ENCODE measurements at places on chromosomes 7 and 10.

DNA sequence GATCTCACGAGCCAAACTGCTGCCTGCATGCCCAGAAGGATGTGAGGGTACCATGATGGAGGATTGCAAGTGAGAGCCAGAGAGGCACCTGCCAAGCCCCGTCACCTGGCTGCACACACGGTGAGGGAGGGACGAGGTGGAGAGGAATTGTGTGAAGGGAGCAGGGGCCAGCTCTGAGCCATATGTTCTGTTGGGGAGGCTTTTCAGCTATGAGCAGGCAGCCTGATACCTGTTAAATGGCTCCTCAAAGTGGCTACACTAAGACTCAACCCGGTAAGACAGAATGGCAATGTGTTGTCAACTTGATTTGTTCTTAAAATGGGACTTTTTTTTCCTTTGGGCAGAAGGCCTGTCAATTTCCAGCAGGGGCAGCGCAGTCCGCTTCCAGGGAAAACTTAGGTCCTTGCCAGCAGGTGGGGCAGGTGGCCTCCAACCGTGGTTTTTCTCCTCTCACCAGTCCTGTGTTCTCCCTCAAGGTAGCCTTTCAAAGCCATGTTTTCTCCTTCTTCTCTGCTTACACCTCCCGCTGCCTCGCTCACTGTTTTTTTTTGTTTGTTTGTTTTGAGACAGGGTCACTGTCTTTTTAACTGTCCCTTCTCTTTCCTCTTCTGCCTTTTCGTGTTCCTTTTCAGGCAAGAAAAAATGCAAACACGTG, 57.7 kb upstream of the ZNRF2 start:
- no peak for DNase-seq

DNA sequence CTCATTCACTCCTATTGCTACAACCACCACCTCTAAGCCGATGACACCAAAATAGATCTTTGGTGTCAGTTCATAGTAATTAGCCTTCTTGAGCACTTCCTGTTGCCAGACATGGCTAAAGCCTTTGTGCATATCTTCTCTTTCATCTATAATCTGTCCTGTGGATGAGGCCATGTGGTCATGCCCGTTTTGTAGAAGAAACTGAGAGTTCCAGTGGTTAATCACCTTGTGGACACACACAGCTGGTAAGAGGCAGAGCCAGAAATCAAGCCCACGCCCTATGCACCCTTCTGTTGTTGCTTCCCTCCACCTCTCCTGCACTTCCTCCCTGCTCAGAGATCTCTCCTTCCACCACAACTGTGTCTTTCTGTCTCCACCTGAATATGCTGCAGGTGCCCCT, 285.1 kb upstream of the PFKP start:
- DNase-seq = no peak

DNA sequence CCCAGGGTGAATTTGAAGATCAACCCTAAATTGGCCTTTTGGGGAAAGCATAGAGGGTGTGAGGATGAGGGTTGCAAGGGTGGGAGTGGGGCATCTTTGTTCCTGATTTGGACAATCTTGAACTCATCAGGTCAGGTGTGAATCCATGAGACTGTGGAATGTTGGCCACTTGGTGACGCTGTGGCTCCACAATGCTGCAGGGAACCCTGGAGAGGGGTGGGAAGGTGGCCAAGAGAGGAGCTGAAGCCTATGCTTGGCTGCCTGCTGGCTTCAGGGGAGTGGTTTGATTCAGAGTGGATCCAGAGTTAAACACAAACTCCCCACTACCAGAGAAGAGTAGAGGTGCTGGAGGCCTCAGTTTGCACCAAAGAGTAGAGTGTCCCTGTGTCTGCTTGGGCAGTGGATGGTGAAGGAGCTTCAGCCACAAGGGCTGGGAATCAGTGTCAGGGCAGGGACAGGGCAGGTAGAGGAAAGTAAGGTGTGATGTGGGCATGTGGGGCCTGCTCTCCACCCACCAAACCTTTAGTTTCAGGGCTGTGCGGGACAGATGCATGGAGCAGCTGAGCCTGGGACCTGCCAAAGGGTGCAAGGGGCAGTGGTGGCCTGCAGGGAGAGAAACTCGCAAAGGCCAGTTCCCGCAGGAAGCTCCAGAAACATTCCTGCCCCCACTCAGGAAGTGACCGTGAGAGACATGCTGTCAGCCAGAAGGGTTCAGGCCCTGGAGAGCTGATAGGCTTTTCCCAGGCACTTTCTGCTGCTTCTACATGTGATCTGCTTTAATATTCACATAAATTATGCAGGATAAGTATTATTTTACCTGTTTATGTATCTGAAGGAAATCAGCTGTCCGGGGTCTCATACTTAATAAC, 81.0 kb upstream of the PRSS58 start:
- DNase-seq = peak; percentile 31

DNA sequence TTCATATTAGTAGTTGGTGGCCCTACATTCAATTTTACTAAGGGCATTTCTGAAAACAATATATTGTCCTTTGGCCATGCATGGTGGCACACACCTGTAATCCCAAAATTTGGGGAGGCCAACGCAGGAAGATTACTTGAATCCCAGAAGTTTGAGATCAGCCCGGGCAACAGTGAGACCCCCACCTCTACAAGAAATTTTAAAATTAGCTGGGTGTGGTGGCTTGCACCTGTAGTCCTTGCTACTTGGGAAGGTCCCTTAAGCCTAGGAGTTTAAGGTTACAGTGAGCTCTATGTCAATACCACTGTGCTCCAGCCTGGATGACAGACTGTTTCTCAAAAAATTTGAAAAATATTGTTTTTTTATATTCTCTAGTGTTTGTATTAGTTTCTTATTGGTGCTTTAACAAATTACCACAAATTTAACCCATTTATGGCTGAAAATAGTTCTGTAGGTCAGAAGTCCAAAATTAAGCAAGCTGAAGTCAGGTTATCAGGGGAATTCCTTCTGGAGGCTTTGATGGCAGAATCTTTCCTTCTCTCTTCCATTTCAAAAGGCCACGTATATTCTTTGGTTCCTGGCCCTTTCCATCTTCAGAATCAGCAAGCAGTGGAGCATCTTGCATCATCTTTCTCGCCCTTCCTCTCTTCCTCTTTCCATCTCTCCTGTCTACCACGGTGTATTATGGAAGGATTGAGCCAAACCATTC, 12.4 kb downstream of the CBX3 start:
- DNase-seq = no peak

GRCh38 chr10:98825741-98826140, 379.0 kb upstream of the HPS1 start:
- no peak for DNase-seq

DNA sequence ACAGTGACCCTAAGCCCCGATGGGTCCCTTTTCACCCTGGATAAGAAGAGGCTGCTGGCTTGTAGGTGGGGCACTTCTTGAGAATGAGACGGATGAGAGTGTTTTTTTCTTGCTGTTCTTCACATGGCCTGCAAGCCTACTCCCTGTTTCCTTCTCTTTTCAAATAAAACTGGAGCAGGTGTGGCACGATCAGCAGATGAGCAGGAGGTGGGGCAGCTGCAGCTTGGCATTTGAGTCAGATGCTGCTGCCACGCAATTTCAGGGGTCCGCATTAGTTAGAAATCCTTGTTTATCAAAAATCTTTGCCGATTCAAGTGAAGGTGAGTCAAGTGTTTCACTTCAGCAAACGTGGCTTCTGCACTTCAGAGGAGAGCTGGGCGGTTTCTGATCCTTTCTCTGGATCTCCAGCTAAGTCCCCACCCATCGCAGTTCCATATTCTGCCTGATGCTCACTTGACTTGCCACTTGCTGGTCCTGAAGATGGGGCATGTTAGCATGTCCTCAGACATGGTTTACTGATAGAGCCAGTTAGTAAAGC, 20.8 kb downstream of the WDFY4 start:
- DNase-seq = no peak

DNA sequence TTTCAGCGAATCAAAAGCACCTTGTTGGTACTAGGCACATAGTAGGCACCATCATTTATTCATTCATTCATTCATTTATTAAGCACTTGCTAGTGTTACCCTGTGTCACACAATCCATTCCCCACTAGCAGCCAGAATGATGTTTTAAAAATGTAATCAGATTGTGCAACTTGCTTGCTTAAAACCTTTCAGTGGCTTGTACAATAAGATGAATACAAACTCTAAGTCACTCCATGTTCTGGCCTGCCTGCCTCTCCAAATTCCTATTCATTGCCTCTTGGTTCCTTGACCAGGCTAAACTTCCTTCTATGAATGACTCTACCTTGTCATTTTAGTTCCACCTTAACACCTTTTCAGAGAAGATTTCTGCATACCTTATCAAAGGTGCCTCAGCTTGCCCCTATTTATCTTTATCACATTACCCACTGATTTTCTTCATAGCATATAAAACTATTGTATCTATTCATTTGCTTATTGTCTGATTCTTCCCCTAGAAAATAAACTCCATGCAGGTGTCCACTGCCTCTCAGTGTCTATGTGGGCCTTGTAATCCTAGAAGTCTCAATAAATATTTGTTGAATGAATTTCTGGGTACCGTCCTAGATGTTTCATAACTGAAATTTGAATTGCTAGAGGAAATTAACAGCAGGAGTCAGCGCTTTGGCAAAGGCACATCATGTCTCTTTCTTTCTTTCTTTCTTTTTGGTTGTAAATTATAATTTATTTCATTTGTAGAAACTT, 169.5 kb downstream of the TMEM26 start:
- no peak for DNase-seq

- DNase-seq = no peak
Observed at GRCh38 chr7:101216001-101216859, 1.2 kb downstream of the PLOD3 start.

DNA sequence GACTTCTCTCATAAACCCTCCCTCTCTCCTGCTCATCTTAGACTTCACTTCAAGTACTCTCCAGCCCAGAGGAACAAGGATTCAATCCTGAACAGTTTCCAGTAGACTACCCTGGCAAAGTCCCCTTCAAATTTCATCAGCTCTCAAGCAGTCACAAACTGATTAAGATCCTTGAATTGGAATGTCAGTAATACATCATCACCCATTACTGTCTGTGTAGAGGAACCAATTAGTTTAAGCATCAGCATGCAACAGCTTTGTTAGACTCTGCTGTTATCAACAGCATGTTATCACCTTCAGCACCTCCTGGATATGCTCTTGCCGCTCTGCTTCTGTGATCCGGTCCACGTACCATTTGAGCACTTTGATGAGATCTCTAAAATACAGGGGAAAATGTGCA, 307.0 kb upstream of the IMMP2L start:
- no peak for DNase-seq

DNA sequence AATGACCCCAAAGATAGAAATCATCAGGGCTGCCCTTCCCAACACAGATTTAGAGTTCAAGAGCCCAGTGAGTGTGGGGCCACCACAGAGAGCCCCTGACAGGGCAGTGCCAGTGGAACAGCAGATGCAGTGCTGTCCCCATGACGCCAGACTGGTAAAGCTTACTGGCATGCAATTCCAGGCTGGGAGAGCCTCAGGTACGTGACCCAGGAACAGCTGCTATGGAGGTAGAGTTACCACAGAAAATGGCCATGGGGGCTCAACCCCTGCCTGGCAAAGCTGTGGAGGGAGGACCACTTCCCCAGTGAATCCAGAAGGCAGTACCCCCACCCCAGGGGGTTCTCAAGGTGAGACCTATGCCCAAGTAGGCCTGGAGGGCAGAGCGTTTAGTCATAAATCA, 228.5 kb downstream of the POLR1F start:
- no peak for DNase-seq

- no peak for DNase-seq
Observed at GRCh38 chr10:61991166-61991565, 89.7 kb downstream of the ARID5B start.

DNA sequence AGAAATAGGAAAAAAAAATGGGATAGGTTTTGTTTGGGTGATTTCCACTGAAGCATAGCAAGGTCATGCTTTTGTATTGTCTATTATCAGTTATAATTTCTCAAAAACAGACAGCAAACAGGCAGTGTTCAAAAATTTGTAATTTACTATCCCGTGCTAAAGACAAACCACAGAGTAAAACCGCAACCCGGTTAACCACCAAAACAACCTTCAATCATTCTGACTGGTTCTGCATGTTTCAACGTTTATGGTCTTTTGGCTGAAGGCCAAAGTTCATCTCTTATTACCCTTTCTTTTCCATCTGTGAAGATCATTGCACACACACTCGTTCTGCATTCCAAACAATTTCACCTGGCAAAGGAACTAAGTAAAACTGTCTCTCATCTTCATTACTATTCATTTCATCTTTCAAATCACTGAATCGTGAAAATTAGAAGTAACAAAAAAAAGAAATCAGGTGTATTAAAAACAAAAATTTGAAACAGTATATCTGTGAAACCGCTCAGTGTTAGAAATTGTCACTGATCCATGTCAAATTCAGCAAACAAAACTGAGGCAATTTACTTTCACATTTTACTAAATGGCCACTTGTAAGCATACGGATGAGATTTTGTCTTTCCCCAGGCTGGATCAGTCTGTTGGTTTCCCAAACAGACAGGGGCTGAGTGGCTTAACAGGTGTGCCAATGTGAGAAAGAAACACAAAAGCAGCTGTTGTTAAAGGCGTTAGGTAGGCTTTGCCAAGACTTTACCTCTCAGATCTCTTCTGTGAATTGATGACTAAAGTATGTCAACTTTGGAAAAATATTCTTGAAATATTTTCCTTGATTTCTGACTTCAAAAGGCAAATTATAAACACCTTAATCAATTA, 539.6 kb downstream of the CNTNAP2 start:
- no peak for DNase-seq

DNA sequence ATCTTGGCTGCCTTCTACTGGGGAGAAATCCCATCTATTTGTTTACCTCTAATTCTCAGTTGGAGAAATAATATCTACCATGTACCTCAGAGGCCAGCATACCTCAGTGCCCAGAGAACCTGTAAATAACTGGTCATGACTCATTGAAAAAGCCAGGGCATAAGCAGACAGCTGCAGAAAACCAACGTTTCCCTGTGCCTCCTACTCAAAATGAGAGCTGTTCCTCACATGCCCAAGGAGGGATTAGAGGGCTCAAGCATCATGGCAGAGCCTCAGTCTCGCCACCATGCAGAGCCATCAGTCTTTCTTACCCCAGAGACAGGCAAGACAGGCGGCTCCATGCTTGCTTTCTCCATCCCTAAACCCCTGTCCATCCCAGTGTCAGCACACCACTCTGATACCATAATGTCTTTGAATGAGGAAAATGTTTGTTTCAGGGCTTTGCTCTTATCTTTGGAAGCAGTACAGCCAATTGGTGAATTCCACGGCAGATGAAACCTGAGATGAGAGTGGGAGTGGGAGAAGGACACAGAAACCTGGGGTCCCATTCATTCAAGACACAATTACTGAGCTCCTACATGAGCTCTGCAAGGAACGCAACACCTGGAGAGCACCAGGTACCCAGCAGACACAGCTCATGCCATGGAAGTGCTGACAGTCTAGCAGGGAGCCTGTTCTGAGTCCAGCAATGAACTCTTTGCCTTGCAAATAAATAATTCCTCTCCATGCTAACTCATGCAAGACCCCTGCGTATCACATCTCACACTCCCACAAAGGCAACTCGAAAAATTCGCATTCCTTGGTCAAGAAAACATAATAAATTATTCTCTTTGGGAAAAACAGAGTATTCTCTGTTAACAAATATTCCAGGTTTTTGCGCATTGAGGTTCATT, 21.1 kb downstream of the PON1 start:
- no peak for DNase-seq

DNA sequence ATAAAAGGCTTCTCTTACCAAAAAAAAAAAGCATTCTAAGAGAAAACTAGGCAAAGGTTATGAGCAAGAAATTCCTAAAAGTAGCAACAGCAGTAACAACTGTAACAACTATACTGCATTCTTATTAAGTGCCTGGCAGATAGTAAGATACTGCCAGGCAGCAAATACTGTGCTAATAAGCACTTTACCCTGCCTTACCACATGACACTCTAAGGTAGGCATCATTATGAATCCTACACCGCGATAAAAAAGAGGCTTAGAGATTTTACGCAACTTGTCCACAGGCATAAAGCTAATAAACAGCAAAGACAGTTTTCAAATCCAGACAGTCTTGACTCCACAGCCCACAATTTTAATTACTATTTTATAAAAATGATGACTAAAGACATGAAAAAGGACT, 83.2 kb downstream of the USP6NL start:
- DNase-seq = no peak

Measured in tibial nerve (tissue), 4 donors.